ENCODE measurements at places on chromosomes 1 and 21.

- no peak for DNase-seq
Observed at GRCh38 chr1:221141606-221142285, 262.5 kb downstream of the HLX start.

GRCh38 chr1:109733236-109733870 lies 7.5 kb downstream of the GSTM3 start:
- no peak for DNase-seq

DNA sequence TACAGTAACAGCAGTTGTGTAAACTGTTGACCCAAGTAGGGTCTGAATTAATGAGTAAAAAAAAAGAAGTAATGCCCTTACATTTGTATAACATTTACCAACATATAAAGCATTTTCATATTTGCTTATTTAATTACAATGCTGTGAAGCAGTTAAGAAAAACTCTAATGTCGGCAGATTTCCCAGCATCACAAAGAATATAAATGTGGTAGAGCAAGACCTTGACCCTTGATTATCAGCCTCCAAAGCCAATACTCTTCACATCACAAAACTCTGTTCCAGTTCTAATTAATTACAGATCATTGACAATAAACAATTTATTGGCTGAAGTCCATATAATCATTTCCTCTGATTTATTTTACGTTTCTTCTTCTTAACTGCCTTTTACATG lies 130.2 kb downstream of the DUSP10 start:
- DNase-seq: no peak

GRCh38 chr1:233982827-233983518 lies 78.5 kb downstream of the SLC35F3 start:
- DNase-seq: no peak

- DNase-seq: no peak
Observed at GRCh38 chr21:42350927-42351426, at the start of gene TFF2. Gene TFF2 (minus strand): TSS chr21:42350994. CDS start chr21:42350957, 37 bp downstream.
